ENCODE measurements at places on chromosomes 4 and X. TPM values are rescaled to one million over a fixed set of nuclear protein-coding genes. Genes with fewer than 3 reads are reported as not detected.

- no peaks in the 10 kb centered on the region for H3K4me1 ChIP-seq
- peaks cover 10% of the 10 kb centered on the region for H3K27me3 ChIP-seq
- no peak overlapping the region for H3K4me3 ChIP-seq
- H3K27ac ChIP-seq: no peak overlapping the region
- DNase-seq: peak; percentile 5
Observed at GRCh38 chrX:53171356-53171755, 53.7 kb downstream of the KDM5C start.

The EPHA5 gene
- total RNA-seq: 0.12 TPM

DNA sequence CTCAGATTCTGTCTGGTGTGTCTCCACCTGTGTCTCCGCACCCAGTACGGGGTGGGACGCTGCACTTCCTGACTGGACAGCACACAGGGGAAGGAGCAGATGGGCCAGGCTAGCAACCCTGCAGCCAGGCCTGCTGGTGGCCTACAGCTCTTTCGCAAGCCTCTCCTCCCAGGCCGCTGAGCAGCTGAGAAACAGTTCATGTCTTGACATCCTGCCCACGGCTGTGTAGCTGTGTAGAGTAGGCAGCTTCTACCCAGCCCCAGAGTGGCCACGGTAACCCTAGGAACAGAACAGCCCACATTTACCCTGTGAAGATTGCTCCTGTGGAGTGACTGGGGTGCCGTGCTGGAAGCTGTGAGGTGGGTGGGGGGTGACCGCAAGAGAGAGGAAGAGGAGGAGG is 38.9 kb downstream of the CCNQ start:
- H3K27me3 ChIP-seq: no peaks in the 10 kb centered on the region
- no peak overlapping the region for H3K27ac ChIP-seq
- H3K4me1 ChIP-seq: no peaks in the 10 kb centered on the region

GRCh38 chr4:141302924-141303323 is 82.2 kb downstream of the ZNF330 start:
- H3K4me3 ChIP-seq: no peak overlapping the region
- no peaks in the 10 kb centered on the region for H3K4me1 ChIP-seq
- H3K27me3 ChIP-seq: no peaks in the 10 kb centered on the region
- H3K27ac ChIP-seq: no peak overlapping the region
- no peaks in the 10 kb centered on the region for H3K36me3 ChIP-seq

GRCh38 chr4:26717332-26717731 is 133.4 kb downstream of the TBC1D19 start:
- H3K4me1 ChIP-seq: peaks cover 8% of the 10 kb centered on the region
- peak; percentile 73 for DNase-seq
- no peak overlapping the region for H3K4me3 ChIP-seq
- H3K27ac ChIP-seq: no peak overlapping the region
- no peaks in the 10 kb centered on the region for H3K27me3 ChIP-seq

Data from MCF 10A (cell line).